Activated T-cell treated with anti-CD3 and anti-CD28 coated beads, Interleukin-2, amount 50 U/mL, for 48 hours (primary cell): ENCODE measurements at places on chromosomes 13 and 19.

GRCh38 chr19:6521718-6522646, 8.8 kb upstream of the TNFSF9 start:
- DNase-seq: peak; percentile 55

- peak; percentile 46 for DNase-seq
These were observed 58.5 kb downstream of the ARHGAP35 start for GRCh38 chr19:46919324-46919723.

DNA sequence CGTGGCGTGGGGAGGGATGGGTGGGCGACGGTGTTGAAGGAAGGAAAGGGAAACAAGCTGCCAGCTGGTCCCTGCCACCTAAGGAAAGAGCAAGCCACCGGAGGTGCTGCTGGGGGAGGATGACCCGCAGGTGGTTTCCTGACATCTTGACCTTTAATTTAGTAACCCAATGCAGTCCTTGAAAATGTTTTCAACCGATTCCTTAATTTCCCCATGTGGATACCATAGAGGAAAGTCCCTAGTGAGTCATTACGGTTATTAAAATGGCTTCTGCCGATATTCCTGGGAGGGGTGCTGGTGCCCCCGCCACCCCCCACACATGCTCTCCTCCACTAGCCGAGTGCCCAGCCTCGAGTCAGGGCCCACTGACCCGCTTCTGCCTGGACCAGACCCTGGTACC, 6.3 kb upstream of the ANKRD10 start:
- DNase-seq: no peak

GRCh38 chr19:28619816-28620429, 593.0 kb downstream of the UQCRFS1 start:
- no peak for DNase-seq

- no peak for DNase-seq
These were observed 240.9 kb upstream of the SERP2 start for GRCh38 chr13:44132710-44133109.
